ENCODE measurements at places on chromosomes 7 and 10.

DNA sequence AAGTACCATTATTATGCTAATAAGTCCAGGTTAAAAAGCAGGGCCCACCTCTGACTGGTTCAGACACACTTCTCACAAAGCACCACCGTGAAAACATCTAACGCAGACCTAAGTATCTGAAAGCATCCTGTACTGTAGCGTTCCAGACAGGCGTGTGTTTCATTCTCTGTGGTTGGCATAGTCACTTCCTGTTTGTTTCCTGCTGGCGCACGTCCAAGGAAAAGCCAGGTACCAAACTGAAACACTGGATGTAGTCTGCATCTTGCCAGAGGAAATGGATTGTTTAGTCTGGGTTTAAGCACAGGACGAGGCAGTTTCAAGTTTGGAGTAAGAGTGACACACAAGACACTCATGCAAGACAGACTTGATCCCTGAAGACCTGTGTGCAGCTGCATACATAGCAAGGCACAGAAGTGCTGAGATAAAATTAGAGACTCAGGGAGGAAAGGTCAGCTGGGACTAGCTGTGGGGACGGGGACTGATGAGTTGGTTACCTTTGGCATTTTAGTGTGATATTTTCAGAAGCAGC lies 23.3 kb downstream of the BPGM start:
- peak; percentile 37 for DNase-seq

DNA sequence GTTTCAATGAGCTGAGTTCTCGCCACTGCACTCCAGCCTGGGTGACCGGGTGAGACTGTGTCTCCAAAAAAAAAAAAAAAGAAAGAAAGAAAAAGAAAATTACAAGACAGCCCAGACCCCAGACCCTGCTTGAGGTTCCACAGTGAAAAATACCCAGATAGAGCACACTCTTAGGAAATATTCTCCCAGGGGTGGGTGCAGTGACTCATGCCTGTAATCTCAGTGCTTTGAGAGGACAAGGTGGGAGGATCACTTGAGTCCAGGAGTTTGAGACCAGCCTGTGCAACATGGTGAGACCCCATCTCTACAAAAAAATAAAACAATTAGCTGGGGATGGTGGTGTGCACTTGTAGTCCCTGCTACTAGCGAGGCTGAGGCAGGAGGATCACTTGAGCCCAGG lies 41.1 kb upstream of the GTF2IRD1 start:
- DNase-seq: no peak

DNA sequence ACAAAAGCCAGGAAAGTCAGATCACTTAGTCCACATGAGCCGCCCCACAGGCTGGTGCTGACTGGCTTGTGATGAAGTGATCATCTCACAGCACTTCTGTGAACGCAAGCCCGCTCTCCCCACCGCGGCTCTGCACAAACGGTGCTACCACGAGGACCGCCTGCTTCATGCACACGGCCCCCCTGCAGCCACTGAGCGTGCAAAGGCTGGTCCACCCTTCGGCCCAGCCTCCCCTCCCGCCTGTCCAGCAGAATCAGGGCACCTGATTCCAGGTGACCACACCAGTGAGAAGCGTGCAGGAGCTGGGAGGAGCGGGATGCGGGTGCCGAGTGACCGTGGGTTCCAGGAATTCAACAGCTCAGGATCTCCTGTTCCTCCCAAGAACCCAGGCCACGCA lies 32.2 kb downstream of the MAD1L1 start:
- DNase-seq: no peak

- DNase-seq: no peak
These were observed 37.0 kb downstream of the RBM20 start for GRCh38 chr10:110681023-110681681.

DNA sequence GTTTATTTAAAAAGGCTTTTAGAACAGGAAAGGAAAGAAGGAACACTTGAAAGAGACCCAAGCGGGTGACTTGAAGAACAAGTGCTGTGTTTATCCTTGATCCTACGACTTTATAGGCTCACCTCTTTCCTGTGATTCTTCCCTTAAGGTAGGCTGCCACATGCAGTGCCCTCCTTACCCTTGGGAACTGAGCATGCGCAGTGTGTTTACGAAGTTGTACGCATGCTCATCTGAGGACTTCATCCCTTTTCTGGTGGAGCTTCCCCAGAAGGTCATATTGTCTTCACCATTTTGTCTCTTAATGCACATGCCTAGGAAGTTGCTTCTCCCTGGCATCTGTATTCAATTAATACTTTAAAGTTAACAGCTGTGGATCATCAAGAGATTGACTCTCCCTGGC lies 49.9 kb upstream of the VOPP1 start:
- DNase-seq: no peak

DNA sequence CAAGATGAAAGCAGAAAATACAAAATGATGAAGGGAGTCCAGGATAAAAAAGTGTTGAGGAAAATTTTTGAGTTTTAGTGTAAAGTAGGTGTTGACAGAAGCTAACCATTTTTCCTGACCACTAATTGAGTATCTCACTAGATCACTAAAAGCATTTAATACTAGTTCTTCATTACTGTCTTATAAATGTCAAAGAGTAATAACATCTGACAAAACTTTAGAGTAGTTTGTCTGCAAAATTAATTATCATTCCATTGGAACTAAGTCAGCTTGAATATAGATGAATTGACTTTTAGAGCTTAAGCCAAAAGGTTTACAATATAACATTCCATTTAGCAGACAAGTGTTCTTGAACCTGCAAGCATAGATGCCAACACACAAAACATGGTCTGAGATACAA lies 232.9 kb downstream of the FOXP2 start:
- DNase-seq: no peak

- DNase-seq: no peak
These were observed 140.0 kb downstream of the GRK5 start for GRCh38 chr10:119347181-119347974.

DNA sequence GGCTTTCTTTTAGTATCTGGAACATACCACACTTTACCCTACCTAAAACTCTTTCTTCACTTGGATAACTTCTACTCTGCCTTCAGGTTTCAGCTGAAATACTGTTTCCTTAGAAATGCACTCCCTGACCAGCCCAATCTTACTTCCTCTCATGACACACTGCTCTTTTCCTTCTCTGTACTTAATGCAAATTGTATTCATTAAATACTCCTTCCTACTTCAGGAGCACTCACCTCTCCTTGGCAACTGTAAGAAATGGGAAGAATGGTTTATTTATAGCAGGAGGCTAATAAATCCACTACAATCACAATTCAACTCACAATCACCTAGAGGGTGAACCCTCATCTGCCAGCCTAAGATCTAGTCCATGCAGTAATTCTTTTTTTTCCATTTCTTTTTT lies 15.2 kb downstream of the ZCWPW1 start:
- no peak for DNase-seq

DNA sequence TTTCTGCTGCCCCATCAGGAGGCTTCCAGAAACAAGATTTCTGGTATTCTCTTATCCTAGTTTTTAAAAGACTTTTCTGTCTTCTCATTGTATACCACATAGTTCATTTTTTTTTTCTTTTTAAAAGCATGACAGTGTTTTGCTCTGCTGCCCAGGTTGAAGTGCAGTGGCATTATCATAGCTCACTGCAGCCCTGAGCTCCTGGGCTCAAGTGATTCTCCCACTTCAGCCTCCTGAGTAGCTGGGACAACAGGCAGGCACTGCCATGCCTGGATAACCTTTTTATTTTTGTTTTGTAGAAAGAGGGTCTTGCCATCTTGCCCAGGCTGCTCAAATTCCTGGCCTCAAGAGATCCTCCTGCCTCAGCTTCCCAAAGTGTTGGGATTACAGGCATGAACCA lies 757.6 kb downstream of the MAGI2 start:
- DNase-seq: no peak

DNA sequence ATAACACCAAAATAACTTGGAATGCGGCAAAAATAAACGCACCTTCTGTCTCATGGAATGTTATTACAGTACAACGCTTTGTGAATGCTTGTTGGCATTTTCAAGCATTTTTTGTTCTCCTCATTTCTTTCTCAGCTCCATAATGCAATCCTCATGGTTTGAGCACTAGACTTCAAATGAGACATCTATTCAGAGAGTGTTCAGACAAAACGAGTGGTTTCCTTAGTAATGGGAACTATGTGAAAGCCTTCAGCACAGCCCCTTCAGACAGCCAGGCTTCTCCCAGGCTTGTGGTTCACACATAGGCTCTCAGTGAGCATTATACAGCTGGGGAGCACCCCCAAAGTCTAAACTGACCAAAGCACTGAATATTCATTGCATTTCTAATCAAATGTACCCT lies 8.6 kb upstream of the LRRN3 start:
- DNase-seq: no peak

DNA sequence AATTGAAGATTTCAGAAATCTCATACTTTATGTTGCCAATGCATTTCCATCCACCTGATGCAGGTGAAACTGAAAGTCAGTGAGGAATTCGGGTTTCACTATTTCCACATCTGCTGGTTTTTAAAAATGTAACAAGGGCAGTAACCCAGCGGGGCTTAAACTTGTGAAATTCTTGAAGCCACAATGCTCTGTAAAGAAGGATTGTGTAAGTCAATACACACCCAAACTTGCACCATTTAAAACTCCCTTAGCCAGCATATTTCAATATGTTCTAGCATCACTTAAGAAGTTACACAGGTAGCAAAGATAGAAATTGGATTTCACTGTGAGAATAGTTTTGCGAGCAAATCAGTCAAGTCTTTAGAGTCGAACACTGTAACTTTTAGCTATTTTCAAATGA lies 386.1 kb downstream of the PLXDC2 start:
- DNase-seq: no peak

DNA sequence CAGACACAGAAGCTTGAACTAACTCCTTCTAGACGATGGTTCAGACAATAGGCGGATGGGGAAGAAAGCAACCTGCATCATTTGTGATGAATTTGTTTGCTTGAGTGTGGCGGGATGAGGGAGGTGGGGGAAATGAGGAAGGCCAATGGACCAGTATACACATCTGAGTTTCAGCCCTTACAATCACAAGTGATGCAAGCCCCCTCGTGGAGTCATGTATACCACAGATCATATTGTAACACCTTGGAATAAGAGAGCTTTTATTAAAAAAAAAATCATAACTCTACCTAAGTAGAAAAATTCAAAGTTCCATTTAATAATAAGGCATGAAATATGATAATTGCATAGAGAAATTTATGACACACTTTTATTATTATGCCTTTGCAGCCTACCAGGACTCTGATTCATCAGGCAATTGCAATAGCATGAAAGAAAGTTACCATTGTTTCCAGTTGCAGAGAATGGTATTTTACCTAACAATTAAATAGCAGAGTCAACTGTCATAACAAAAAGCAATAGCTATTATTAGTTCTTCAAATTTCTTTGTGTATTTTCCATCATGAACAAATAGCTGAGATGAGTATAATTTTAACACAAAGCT lies 230.2 kb upstream of the AKR1E2 start:
- no peak for DNase-seq

- no peak for DNase-seq
These were observed 12.5 kb upstream of the PLEKHS1 start for GRCh38 chr10:113739031-113739430.

- DNase-seq: no peak
These were observed 4.7 kb downstream of the ZNF488 start for GRCh38 chr10:47379445-47379785.

DNA sequence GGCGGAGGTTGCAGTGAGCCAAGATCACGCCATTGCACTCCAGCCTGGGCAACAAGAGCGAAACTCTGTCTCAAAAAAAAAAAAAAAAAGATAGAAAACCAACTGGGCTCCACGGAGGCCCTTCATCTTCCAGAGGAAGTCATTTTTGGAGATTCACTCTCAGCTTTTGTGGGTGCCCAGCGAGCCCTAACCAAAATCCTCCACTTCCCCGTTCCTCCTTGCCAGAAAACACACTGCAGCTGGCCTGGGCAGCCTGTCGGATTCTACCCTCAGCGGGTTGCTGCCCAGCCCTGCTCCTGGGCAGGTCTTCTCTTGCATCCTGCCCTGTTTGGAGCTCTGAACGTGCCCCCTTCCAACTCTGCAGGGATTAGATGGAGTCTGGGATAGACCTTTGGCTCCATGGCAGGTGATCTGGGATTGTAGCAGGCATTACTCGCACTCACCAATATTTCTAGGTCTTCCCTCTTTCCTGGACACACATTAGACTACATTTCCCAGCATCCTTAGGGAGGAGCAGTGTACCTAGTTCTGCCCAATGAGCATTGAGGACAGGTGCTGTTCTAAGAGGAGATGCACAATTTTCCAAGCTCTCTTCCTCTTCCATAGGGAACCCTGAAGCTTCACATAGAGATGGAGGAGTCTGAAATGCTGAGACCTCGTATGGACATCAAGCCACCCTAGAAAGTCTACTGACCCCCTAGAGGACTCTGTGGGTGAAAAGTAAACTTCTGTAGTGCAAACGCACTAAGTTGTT lies 4.6 kb downstream of the GRID2IP start:
- no peak for DNase-seq

GRCh38 chr7:36506820-36507219 lies 117.2 kb downstream of the ANLN start:
- DNase-seq: no peak
